Neural crest cell (in vitro differentiated cells): ENCODE measurements at places on chromosomes 13 and 19.

DNA sequence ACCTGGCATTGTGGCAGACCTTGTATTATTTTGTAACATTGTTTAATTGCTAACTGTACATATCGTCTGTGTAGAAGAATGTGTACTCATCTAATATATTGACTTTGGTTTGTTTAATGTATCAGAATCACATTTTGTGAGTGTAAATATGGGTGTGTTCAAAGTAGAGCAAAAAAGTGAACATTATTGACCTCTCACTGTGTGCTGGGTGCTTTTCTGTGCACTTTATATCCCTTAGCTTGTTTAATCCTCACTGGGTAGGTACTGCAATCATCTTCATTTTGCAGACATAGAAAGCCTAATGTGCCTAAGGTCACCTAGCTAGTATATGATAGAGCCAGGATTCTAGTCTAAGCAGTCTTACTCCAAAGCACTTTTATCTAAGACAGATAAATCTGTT lies 245.1 kb downstream of the MAB21L1 start:
- H3K27ac ChIP-seq = no peak overlapping the region
- DNase-seq = no peak
- peaks cover 2% of the 10 kb centered on the region for H3K36me3 ChIP-seq
- H3K27me3 ChIP-seq = no peaks in the 10 kb centered on the region
- H3K4me1 ChIP-seq = no peaks in the 10 kb centered on the region
- no peak overlapping the region for H3K4me3 ChIP-seq

DNA sequence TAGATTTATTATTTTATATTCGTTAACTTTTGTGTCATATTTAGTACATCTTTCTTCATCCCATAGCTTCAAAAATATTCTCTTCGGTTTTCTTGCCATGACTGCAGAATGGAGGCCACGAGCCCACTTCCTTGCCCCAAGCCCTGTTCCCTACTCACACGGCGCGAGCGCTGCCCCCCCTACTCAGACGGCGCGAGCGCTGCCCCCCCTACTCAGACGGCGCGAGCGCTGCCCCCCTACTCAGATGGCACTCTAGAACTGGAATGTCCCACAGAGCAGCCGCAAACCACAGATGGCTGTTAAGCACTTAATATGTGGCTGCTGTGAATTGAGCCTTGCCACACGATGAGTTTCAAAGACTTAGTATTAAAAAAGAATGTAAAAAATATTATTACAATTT lies 102.2 kb upstream of the PEG3 start:
- no peak overlapping the region for H3K27ac ChIP-seq
- H3K4me3 ChIP-seq = no peak overlapping the region
- peaks cover 13% of the 10 kb centered on the region for H3K36me3 ChIP-seq
- DNase-seq = no peak
- H3K4me1 ChIP-seq = no peaks in the 10 kb centered on the region

DNA sequence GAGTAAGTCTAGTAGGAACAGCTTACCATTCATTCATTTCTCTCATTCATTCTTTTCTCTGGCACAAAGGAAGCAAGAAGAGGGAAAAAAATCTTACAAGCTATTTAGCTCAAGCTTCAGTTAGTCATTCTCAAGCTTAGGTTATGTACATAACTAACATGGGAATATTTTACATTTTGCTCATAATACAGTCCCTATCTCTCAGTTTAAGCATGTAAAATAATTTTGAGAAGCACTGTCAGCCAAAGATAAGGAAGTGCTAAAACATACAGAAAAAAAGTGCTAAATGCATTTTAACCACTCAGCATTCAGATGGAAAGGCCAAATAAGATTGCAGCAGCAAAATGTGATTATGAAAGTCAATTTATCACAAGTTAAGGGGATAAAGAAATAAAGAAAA lies 7.9 kb downstream of the RBM26 start:
- peaks cover 49% of the 10 kb centered on the region for H3K4me1 ChIP-seq
- peaks cover 42% of the 10 kb centered on the region for H3K36me3 ChIP-seq
- H3K27ac ChIP-seq = no peak overlapping the region
- no peak overlapping the region for H3K4me3 ChIP-seq

GRCh38 chr19:53977991-53978731 lies 13.3 kb upstream of the CACNG6 start:
- peak; percentile 70 for DNase-seq
- H3K27ac ChIP-seq = no peak overlapping the region
- H3K4me3 ChIP-seq = peak overlapping the region; percentile 75
- peaks cover 66% of the 10 kb centered on the region for H3K27me3 ChIP-seq
- H3K4me1 ChIP-seq = peaks cover 31% of the 10 kb centered on the region
- no peaks in the 10 kb centered on the region for H3K36me3 ChIP-seq

- no peak overlapping the region for H3K27ac ChIP-seq
- H3K36me3 ChIP-seq = no peaks in the 10 kb centered on the region
- H3K4me1 ChIP-seq = peaks cover 7% of the 10 kb centered on the region
- no peaks in the 10 kb centered on the region for H3K27me3 ChIP-seq
- DNase-seq = no peak
Observed at GRCh38 chr13:67292886-67293285, 62.8 kb upstream of the PCDH9 start.

DNA sequence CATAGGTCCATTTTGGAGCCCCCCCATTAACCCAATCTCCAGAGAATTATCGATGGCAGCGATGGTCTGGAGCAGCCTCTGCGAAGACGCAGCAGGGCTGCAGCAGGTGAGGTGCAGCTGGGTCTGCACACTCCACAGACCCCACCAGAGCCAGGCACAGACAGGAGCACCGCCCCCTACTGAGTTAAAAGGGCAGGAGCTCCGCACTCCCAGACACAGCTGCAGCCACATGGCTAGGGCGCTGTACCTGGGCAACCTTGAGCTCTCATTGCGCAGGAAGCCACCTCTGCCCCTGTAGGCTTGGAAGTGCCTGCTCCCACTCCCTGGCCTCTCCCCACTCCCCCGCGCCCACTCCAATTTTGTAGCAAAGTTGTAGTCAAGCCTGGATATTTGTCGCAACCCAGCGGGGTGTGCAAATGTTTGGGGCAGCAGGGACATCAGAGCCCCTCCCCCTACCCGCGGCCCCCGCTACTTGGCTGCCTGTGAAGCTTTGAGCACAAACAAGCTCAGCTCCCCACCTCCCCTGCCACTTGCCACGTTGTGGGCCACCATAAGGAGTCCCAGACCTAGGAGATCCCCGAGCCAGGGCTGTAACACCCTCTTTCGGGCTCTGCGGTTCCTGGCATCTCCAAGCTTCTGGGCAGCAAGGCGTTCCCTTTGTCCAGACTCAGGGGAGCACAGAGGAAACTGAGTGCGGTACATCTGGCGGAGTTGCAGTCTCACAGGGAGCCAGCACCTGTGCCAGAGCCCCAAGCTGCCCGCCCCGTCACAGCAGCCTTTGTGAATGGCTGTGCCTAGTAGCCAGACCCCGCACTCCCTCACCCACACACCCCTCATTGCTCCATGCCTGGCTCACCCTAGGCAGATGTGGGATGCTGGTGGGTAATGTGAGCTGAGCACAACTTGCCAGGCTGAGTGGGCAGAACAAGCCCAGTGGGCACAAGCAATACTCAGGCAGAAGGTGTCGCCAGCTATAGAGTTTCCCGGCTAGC lies 949.7 kb upstream of the SLITRK1 start:
- DNase-seq = no peak
- H3K4me1 ChIP-seq = no peaks in the 10 kb centered on the region
- no peaks in the 10 kb centered on the region for H3K27me3 ChIP-seq
- no peak overlapping the region for H3K4me3 ChIP-seq
- H3K36me3 ChIP-seq = no peaks in the 10 kb centered on the region

- no peaks in the 10 kb centered on the region for H3K36me3 ChIP-seq
- DNase-seq = no peak
Observed at GRCh38 chr13:21420706-21421105, 38.4 kb downstream of the ZDHHC20 start.

DNA sequence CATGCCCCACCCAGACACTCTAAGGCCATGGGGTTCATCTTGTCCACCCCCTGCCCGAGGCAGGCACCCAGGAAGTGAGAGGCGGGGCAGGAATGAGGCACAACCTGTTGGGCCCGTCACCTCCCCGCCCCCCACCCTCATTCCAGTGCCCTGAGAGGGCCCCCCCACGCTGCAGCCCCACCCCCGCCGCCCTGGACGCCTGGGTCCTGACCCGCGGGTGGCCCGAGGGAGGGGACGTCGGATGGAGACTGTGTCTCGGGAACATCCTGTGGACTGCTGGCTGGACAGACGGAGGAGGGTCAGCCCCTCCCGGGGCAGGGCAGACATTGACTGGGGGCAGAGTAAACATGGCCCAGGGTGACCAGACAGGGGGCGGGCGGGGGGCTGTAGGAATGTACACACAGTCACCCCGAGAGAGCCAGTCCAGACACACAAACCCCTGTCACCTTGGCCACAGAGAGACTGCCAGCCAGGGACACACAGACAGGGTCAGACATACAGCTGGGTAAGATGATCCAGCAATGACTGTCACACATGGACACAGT lies 7.4 kb upstream of the JUNB start:
- H3K4me3 ChIP-seq = peak overlapping the region; percentile 81
- H3K4me1 ChIP-seq = peaks cover 26% of the 10 kb centered on the region
- H3K27ac ChIP-seq = no peak overlapping the region
- H3K36me3 ChIP-seq = no peaks in the 10 kb centered on the region
- peaks cover 5% of the 10 kb centered on the region for H3K27me3 ChIP-seq

DNA sequence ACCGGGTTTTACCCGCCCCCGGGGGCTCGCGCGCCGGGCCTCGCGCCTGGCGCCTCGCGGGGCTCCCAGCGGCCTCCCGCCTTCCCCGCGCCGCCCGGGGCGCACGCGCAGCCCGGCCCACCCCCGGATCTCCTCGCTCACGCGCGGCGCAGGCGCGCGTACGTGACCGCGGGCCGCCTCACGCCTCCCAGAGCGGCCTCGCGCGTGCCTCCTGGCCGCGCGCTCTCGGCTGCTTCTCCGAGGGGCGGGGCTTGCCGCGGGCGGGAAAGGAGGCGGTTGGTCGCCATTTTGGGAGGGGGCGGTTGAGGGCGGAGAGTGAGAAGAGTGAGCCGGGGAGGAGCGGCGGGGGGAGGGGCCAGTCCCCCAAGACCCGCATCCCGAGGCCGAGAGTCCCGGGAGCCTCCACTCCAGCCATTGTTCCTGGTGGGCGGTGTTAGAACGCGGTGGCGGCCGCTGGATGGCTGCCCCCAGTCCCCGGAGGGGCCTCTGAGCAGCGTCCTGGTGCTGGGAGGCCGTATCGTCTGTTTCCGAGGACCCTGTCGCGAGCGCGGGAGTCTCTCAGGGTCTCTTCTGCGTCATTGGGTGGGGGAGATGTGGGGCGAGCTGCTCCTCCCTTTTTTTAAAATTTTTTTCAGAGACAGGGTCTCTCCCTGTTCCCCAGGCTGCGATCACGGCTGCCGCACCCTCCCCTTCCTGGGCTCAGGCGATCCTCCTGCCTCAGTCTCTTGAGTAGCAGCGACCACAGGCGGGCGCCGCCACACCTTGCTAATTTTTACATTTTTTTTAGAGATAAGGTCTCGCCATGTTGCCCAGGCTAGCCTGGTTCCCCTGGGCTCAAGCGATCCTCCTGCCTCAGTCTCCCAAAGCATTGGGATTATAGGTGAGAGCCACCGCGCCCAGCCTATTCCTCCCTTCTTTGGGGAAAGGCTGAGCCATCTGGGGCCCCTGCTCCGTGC lies at the start of gene ZNF541:
TSS of gene ZNF541 (minus strand) at position 78 of the 956 bp plus-strand sequence. CDS start 17,292 bp downstream, outside the sequence.
- H3K4me3 ChIP-seq = no peak within 1 kb of the TSS
- H3K4me1 ChIP-seq = no peaks in the 10 kb centered on the region
- DNase-seq = no peak
- H3K27ac ChIP-seq = no peak within 1 kb of the TSS
- no peaks in the 10 kb centered on the region for H3K27me3 ChIP-seq

- no peaks in the 10 kb centered on the region for H3K27me3 ChIP-seq
- no peaks in the 10 kb centered on the region for H3K4me1 ChIP-seq
- no peaks in the 10 kb centered on the region for H3K36me3 ChIP-seq
- no peak overlapping the region for H3K4me3 ChIP-seq
- H3K27ac ChIP-seq = no peak overlapping the region
Observed at GRCh38 chr19:18972301-18972811, 31.3 kb upstream of the HOMER3 start.

GRCh38 chr19:16867211-16867610 lies 21.6 kb upstream of the F2RL3 start:
- H3K27me3 ChIP-seq = no peaks in the 10 kb centered on the region
- DNase-seq = no peak
- no peak overlapping the region for H3K27ac ChIP-seq

DNA sequence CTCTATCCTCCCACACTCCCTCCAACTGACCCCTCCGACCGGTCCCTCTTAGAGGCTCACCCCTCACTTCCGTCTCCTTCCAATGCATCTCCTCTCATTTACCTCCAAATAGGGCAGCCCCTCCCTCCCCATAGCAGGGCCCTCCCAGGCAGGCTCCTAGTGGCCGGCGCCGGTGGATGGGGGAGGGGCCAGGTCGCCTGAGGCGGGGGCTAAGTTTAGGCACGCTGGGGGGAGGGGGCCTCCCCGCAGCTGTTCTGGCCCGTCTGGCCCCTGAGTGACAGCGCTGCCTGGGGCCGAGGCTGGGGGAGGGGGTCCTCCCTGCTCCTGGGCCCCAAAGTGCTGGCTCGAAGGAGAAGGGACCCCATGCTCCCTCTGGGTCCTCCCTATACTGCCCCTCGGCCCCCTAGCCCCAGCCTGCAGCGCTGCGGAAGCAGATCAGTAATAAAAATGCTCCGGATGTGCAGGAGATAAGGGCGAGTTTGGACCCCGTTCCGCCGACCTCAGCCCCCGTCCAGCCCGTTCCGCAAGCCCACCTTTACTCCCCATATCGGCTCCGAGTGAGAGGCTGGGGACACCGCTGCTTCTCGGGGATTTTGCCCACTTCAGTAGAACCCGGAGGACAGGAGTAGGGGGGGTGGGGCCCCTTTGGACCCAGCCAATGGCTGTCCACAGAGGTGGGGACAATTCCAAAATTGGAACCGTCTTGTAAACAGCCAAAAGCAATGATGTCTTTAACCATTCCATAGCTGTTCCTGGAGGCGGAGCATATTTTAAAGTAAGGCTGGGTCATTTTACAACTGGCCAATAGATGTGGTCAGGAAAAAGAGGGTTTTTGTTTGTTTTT lies 4.0 kb downstream of the RTN2 start:
- peak overlapping the region; percentile 88 for H3K4me3 ChIP-seq
- H3K27me3 ChIP-seq = peaks cover 24% of the 10 kb centered on the region
- H3K36me3 ChIP-seq = no peaks in the 10 kb centered on the region
- peaks cover 37% of the 10 kb centered on the region for H3K4me1 ChIP-seq

GRCh38 chr19:47541518-47541917 lies 26.7 kb upstream of the NAPA start:
- peaks cover 2% of the 10 kb centered on the region for H3K27me3 ChIP-seq
- no peaks in the 10 kb centered on the region for H3K4me1 ChIP-seq
- DNase-seq = no peak
- no peaks in the 10 kb centered on the region for H3K36me3 ChIP-seq
